ENCODE measurements at places on chromosomes 6 and 20. TPM values are rescaled to one million over a fixed set of nuclear protein-coding genes. Genes with fewer than 3 reads are reported as not detected.

Gene BTNL2
- total RNA-seq = not detected

Gene TREM2
- not detected for total RNA-seq

Gene LPA
- total RNA-seq = not detected

GRCh38 chr6:95740157-95740556 lies 162.8 kb downstream of the MANEA start:
- no peaks in the 10 kb centered on the region for H3K4me1 ChIP-seq
- H3K36me3 ChIP-seq = no peaks in the 10 kb centered on the region
- no peak overlapping the region for H3K4me3 ChIP-seq
- DNase-seq = no peak

DNA sequence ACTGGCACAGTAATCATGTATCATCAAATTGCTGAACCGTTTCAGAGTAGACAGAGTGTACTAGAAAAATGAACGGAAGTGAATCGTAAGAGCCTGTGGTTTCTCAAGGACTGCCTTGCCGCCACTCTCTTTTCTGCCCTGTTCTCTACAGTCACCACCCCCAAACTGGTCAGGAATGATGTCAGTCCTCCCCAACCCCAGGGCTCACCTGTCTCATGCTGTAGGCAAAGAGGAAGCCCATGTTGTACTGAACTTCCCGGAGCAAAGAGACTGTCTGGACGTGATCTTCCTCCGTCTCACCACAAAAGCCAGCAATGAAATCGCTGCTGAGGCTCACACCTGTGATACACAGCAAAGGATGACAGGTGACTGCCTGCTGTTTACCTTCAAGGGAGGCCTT lies 31.0 kb downstream of the CDK5RAP1 start:
- no peaks in the 10 kb centered on the region for H3K27me3 ChIP-seq
- no peak overlapping the region for H3K27ac ChIP-seq
- H3K4me3 ChIP-seq = no peak overlapping the region
- DNase-seq = peak; percentile 31

DNA sequence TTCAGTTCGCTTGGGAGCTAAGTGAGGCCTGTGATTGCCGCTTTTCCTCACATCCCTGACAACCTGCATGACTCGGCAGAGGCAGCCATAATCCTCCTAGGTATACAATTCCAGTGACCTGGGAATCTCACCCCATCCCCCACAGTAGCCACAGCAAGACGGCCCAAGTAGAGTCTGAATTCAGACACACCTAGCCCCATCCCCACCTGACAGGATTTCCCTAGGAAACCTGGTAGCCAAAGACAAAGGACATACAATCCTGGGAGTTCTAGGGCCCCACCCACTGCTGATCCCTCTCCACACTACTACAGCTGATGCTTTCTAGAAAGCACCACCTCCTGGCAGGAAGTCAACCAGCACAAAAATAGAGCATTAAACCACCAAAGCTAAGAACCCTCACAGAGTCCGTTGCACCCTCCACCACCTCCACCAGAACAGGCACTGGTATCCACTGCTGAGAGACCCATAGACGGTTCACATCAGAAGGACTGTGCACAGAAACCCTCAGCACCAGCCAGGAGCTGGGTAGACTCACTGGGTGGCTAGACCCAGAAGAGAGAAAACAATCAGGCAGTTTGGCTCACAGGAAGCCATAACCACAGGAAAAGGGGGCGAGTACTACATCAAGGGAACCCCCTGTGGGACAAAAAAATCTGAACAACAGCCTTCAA lies 17.9 kb upstream of the RUNX2 start:
- H3K4me1 ChIP-seq = no peaks in the 10 kb centered on the region
- no peaks in the 10 kb centered on the region for H3K27me3 ChIP-seq
- H3K27ac ChIP-seq = no peak overlapping the region
- H3K4me3 ChIP-seq = no peak overlapping the region
- no peak for DNase-seq
- H3K36me3 ChIP-seq = no peaks in the 10 kb centered on the region
